ENCODE measurements at places on chromosomes 5 and 9.

DNA sequence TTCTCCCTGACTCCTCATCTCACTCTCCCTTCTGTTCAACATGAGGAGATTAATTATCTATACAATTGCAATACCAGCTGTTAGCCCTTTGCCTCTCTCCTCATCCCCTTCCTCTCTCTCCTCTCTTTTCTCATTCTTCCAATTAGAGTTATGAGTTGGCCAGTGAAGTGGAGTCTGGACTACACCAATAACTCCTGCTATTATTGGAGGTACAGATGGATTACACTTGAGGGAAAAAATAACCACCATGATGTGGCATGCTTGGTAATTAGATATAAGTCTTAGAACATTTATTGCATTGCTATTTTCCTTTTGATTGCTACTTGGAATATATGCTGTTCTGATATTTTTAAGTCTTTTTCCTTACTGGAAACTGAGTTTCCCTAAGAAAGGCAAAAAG is 159.2 kb downstream of the FRMD3 start:
- DNase-seq, result no peak

DNA sequence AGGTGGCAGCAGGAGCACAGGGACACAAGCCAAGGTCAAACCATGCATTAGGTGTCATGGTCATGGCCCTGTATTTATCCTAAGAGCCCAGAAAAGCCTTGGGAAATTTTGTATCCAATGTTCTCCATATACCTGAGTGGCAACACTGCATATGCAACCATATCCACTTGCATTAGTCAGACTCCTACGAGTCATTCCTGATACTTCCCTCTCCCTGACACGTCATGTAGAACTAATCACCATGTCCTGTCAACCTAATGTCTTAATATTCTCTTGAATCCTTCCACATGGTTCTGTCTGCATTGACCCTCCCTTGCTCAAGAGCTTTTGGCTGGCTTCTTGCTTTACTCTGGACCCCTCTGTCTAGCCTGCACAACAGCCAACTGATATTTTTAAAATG is 9.4 kb downstream of the SCGB3A2 start:
- no peak for DNase-seq

DNA sequence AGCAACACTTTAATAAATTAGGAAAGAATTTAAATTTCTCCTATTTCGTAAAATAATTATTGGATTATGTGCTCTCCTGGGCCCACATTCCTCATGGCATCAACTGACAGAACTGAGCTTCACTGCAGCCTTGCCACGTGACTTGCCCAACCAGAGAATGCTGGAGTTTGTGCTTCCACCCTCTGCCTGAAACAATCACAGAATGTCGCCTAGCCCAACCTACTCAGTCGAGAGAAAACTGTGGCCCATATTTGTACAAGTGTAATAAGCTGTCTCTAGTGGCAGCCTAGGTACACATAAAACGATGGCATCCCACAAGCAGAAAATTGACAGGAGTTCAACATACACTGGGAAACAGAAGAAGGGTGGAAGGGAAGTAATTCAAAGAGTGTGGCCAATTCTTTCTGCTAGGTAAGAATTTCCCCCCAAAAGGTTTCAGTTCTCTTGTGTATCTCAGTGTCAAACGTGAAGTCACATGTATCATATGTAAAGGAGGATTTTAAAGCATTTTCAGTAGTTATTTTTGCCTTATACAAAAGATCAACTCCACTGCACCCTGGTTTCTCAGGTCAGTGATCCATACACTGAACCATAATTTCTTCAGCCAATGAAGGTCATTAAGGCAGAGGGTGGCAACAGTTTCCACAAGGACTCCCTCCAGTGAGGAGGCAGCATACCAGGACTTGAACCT is 41.7 kb downstream of the ZNF608 start:
- DNase-seq, result no peak

DNA sequence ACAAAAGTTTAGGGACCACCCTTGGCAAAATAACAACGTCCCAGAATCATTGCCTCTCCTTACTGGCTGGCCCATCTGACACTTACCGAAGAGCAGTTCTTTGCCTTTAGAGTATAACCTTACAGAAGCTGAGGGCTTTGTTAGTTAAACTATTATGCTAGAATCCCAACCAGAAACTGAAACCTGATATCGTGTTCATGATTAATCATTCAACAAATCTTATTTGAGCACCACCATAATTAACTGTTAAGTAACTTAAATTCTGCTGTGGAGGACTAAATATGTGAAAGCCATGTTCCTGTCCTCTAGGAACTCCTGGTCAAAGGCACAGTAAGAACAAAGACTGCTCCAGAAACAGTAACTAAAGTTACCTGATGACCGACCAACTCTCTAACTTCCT is 104.9 kb downstream of the ARL15 start:
- no peak for DNase-seq

DNA sequence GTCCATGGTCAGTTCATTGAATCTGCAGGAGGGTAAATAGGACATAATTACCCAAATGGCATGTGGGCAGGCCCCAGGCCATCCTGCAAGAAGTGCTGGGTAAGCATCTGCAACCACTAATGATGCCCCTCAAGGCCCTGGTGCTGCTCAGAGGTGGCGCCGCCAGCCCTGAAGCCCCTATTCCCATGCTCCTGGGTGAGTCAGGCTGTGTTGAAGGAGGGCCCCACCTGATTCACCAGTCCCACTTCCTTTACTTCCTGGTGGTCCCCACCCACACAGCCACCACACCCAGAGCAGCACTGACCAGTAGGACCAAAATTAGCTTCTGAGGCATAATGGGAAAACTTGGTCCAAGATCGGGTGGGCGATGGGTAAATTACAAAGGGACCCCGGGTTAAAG is 120.4 kb upstream of the SPRY4 start:
- DNase-seq, result no peak
